ENCODE measurements at places on chromosomes 6 and 20.
A peak's percentile ranks its signal among the peaks of the same experiment; 100 is the strongest.

DNA sequence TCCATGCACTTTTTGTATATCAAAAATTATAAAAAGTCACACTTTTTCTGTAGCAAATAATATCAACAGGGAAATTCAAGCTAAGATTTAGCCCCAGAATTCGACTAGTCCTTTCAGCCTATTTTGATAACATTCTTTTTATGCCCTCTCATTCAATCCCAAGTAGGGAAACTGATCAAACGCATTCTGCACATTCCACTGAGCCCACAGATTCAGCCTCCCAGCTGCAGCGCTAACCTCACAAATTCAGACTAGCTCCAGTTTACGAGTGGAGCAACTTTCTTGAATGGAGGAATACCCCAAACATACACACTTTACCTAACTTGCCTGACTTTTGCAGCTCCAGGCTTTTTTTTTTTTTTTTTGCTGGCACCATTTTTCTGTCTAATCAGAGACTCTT, 70.3 kb upstream of the HEY2 start:
- DNase-seq: no peak

GRCh38 chr20:49614338-49615050, 46.6 kb upstream of the PTGIS start:
- no peak for DNase-seq

- DNase-seq: no peak
Measured at GRCh38 chr6:7106752-7107577, 796 bp upstream of the RREB1 start.

GRCh38 chr6:53725791-53726575, 60.4 kb upstream of the KLHL31 start:
- peak; percentile 42 for DNase-seq

GRCh38 chr6:35088281-35089215, 52.6 kb downstream of the TCP11 start:
- DNase-seq: no peak

GRCh38 chr6:108888745-108889144, 40.5 kb downstream of the ARMC2 start:
- no peak for DNase-seq

DNA sequence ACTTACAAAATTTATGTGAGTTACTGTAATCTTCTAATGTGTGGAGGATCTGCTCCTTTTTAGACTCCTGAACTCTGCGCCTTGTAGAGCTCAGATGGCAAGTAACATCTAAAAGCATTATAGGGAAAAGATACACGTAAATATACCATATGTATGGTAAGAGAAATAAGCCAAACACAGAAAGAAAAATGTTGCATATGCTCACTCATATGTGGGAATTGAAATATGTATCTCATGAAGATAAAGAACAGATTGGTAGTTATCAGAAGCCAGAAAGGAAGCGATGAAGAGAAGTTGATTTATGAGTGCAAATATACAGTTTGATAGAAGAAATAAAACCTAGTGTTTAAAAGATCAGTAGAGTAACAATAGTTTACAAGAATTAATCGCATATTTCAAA, 815.0 kb upstream of the MAN1A1 start:
- DNase-seq: no peak

DNA sequence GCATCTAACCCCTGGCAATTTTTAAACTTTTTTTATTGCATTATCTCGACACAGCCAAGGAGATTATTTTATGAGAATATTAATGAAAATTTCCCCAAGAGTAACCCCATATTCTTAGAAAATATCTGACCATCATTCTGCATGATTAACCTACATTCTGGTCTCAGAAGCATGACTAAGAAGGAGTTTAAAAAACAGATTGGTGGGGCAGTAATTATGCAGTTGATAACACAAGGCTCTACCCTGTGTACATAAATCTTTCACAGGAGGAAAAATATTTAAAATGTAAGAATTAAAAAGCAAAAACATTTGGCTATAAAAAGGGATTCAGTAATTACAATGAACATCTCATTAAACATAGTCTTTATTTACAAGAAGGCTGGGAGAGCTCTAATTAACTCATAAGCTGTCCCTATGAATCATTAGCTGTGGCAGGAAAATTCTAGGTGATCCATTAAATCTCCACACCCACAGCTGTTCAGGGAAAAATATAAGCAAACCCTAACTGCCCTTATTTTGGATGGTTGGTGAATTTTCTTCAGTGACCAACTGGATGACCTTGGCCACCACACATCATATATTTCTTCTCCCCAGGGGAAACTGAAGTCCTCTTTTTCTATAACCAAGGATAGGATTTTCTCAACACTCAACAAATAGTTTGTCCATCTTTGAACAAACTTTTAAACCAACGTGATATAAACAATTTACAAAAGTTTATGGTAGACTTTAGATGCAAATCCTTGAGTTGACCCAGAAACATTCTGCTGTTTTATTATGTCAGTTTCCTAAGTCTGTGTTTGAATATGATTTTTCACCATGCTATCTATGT, 59.5 kb downstream of the PDE7B start:
- peak; percentile 50 for DNase-seq

DNA sequence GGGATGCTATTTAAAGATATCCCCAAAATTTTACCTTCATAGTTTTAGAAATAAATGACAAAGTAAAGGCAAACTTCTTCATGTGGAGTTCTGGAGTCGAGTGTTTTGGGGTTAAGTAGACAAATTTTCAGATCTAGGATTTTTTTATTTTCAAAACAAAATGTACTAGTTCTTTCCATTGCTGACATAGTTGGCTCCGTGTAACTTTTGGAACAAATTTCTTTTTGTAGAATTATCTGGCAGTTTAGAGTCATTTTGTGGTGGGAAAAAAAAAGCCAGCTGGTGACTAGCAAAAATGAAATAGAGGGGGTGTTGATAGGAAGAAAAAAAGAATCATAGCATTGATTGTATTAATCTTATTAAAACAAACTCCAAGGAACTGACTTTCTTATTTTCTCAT, 131.6 kb upstream of the TCF21 start:
- no peak for DNase-seq

DNA sequence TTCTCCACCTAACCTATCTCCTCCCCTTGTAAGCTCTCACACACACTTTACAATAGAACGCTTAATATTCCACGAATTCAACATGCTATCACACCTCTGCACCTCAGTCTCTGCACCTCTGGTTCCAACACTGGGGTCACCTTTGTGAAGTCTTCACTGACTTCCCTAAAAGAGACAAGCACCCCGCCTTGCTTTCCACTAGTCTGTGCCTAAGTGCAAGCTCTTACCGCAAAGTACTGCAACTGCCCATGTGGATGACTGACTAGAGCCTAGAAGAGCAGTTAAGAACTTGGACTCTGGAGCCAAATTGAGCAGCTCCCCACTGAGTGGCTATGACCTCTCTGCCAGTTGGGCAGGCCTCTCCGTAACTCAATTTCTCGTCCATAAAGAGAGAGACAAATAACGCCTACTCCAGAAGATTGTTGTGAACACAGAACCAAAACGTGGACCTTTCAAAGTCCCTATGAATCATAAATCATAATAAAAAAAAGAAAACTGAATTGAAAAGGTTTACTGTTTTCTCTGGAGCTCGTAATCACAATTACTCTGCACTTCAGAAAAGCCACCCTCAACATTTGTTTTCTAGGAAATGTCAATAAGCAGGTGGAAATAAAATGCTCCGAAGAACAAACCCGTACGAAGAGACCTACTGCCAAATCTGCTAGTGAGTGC, 1.2 kb downstream of the IFNGR1 start:
- peak; percentile 69 for DNase-seq

GRCh38 chr6:32970413-32971241, 2.2 kb downstream of the BRD2 start:
- peak; percentile 61 for DNase-seq

- DNase-seq: peak; percentile 89
Measured at GRCh38 chr6:79671600-79672266, 40.6 kb downstream of the SH3BGRL2 start.

GRCh38 chr20:61349447-61350165, 97.5 kb downstream of the CDH4 start:
- no peak for DNase-seq

DNA sequence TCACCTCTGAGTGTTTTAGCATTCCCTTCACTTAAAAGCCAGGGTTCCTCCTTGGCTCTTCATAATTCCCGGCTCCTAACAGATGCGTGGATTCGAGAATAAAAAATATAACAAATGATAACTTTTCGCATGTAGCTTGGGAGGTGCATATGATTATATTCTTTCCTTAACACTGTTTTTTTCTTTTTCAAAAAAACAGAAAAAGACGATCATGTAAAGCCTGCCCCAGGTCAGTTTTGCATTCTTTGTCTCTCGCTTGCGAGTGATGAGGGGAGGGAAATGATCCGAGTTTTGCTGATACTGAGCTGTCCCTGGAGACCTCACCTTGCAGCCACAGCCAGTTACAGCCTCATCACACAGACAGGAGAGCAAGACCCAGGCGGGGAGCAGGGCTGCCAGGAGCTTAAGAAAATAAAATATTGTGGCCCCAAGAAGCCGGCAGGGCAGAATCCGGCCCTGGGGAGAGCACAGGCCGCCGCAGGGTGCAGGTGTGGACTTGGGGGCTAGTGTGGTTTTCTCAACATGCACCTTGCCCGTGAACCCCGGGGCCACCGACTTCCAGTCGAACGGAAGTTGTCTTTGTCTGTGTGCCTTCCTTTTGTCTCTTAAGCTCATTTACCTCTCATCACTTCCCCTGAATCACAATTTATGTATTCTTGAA, 301.8 kb downstream of the TAF4 start:
- no peak for DNase-seq

Measured in renal cortical epithelial cell (primary cell).